Glutamatergic neuron (in vitro differentiated cells): ENCODE measurements at places on chromosomes 1 and 21. TPM values are rescaled to one million over a fixed set of nuclear protein-coding genes. Genes with fewer than 3 reads are reported as not detected.

DNA sequence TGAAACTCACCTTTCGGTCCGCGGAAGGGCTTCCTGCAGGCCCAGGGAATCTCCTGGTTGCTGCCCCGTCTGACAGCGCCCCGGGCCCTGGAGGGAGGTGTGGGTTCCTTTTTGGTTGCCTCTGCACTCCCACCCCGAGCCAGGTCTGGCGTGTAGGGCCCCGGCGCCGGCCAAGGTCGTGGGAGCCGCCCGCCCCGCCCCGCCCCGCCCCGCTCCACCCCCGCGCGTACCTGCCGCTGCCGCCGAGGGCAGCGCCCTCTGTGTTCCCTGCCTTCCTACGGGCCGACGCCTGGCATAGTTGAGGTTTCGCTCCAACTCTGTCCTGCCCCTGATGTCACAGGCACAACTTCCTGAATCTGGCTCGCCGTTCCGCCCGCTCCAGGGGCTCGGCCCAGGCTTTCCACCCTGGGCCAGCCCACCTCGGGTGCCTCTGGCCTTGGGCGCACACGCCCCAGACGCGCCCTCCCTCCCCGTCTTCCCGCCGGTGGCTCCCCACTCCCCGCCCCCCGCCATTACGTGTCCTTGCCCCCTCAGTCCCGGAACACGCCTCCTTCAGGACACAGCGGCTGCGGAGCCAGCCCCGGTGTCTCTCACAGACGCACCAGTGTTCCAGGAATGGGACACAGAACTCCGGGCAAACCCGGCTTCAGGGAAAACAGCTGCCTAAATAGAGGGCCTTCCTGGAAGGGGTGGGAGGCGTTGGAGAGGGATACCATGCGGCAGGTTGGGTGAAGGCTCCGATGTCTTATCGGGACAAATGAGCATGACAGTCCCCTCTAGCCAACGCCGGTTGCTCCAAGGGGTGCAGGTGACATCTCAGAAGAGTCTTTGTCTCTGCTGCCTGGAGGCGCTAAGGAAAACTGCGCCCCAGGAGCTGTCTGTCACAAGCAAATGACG lies at the start of gene KIAA0040:
TSS of gene KIAA0040 (minus strand) at position 147 of the 897 bp plus-strand sequence. CDS start 31,763 bp downstream, outside the sequence.
- DNase-seq: peak; percentile 33

DNA sequence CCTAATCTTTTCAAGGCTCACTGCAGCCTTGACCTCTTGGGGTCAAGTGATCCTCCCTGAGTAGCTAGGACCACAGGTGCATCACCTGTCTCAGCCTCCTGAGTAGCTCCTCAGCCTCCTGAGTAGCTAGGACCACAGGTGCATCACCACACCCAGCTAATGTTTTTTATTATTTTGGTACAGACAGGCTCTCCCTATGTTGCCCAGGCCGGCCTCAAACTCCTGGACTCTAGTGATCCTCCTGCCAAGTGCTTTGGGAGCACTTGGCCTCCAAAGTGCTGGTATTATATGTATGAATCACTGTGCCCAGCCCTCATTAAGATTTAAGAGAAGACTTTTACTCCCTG lies 58.5 kb upstream of the S1PR1 start:
- no peak for DNase-seq

- peak; percentile 51 for DNase-seq
These were observed at the start of gene ZBTB8A for GRCh38 chr1:32538887-32539583. TSS of gene ZBTB8A (plus strand) at chr1:32539427. CDS start at chr1:32592932, 53,505 bp downstream.

DNA sequence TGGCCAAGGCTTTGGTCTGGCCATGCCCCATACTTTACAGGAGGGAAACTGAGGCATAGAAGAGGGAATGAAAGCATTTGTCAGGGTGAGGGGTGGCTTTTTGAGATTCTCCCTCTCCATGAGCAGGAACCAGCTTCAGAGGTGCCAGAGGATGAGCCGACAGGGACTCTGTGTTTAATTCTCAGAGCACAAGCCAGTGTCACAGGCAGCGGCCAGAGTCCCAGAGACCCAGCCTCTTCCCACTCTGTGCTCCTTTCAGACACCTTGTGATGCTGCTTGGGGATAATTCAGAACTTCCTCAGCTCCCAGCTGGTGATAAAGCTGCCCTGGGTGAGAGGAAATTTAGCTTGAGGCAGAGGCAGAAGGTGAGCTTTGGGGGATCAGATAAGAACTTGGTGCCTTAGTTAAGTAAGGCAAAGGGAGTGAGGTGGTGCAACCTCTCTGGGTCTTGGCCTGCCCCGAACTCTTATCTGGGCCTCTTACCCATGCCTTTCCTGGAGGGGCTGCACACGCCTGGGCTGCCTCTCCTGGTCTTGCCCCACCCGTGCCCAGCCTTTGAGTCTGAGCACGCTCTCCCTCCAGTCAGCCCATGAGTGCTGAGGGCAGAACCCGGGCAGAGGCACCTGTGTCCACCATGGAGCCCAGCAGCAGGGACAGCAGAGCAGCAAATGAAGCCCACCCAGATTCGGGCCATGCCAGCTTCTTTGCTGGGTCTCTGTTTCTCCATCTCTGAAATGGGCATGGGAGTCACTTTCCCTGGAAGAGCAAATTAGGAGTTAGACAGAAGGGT lies 175.6 kb upstream of the C1orf174 start:
- no peak for DNase-seq

DNA sequence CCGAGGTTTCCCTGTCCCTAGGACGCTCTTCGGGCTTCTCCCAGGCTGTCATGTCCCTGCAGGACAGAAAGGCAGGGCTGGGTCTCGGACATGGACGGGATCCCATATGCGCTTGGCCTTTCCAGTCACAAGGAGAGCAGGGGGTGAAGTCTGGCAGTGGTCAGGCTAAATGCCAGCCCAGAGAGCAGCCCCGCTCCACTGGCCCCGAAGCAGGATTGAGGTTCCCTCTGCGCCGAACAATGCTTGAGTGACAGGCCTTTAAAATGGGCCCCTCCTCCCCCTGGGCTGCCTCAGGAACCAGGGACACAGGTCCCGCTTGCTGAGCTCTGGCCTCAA lies 12.7 kb downstream of the DRAXIN start:
- no peak for DNase-seq

DNA sequence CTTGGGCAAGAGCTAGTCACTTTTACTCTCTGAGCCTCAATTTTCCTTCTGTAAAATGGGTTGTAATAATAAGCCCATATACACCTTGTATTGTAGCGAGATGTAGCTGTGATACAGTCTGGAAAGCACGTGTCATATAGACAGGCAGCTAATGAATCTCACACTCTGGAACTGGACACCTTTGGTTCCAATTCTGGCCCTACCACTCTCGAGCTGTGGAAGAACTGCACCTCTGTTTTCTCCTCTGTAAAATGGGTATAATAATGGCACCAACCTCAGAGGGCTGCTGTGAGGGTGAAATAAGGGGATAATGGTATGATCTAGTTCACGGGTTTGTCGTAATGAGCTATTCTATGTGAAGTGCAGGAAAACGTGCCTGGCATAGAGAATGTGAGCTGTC lies 668 bp upstream of the PADI4 start:
- DNase-seq: no peak

DNA sequence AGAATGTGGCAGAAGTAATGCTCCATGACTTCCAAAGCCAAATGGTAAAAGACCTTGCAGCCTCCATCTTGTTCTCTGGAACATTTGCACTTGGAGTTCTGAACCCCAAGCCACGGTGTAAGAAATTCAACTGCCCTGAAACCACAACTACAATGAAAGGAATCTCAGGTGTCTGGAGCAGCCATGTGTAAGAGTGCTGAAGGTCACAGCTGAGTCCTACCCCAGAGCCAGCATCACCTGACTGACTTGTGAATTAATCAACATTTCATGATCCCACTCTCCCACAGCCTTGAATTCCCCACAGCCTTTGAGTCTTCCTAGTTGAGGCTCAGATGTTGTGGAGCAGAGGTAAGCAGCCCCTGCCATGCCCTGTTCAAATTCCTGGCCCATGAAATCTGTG lies 192.8 kb upstream of the CAMK1G start:
- DNase-seq: no peak

DNA sequence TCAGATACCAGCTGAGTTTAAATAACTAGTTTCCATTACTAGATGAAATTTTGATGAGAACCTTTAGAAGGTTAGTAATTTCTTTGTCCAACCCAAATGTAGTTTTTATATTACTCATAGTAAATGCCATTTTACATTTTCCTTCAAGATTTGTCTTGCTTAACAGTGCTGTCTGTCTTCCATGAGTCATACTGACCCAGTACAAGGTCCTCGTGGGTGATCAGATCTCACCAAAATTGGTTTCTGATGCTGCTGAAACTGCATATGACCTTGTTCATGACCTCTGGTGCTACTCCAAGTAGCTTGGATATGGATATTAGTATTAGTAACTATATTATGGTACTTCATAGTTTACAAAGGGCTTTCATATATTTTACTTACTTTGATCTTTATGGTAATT lies 207.1 kb downstream of the RYR2 start:
- no peak for DNase-seq

- no peak for DNase-seq
These were observed 39.6 kb downstream of the VCAM1 start for GRCh38 chr1:100759188-100759587.

- no peak for DNase-seq
These were observed 941 bp upstream of the IFI16 start for GRCh38 chr1:159008744-159009188.

- DNase-seq: no peak
These were observed 450.7 kb downstream of the PTPRC start for GRCh38 chr1:199089393-199090122.

DNA sequence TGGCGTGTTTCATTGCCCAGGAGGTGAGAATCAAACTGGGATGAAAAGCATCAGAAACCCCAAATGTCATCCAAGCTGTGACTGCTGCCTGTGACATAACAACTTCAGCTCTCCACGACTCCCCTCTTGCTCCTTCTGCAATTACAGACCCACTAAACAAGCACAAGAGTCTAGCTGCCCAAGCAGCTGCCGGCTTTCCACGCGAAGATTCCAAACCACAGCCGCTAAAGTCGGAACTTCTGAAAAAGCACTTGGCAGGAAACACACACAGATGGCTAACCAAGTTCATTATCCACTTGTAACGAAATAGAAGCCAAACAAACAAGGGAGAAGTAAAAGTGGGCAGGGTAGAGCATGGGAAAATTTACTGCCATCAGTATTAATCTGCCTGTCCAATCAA lies 198.1 kb downstream of the SLC35F3 start:
- no peak for DNase-seq

DNA sequence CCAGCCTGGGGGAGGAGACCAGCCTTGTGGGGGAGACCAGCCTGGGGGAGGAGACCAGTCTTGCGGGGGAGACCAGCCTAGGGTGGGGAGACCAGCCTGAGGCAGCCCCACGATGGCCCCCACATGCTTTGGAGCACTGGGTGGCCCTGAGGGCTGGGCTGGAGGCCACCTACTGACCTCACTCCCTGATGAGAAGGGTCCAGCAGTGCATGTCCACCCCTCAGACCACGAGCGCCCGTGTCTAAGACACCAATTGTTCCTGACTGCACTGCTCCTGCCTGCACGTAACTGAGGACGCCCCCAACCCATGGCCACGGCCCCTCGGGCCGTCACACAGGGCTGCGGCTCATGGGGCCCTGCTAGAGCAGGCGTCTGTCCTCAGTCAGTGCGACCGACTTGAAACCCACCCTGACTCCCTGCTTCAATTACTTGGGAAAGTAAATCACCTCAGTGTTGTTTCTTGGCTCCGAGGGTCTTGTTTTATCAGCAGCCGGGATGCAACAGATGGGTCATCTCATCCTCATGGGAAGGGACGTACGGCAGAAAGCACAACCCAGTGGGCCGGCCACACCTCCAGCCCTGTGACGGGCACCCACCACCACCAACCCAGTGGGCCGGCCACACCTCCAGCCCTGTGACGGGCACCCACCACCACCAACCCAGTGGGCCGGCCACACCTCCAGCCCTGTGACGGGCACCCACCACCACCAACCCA lies at the start of gene SPATC1L:
TSS of gene SPATC1L (minus strand) at position 550 of the 715 bp plus-strand sequence. CDS start 1,643 bp downstream, outside the sequence.
- DNase-seq: peak; percentile 74

- no peak for DNase-seq
These were observed 131.6 kb downstream of the TLR5 start for GRCh38 chr1:223011505-223011856.

DNA sequence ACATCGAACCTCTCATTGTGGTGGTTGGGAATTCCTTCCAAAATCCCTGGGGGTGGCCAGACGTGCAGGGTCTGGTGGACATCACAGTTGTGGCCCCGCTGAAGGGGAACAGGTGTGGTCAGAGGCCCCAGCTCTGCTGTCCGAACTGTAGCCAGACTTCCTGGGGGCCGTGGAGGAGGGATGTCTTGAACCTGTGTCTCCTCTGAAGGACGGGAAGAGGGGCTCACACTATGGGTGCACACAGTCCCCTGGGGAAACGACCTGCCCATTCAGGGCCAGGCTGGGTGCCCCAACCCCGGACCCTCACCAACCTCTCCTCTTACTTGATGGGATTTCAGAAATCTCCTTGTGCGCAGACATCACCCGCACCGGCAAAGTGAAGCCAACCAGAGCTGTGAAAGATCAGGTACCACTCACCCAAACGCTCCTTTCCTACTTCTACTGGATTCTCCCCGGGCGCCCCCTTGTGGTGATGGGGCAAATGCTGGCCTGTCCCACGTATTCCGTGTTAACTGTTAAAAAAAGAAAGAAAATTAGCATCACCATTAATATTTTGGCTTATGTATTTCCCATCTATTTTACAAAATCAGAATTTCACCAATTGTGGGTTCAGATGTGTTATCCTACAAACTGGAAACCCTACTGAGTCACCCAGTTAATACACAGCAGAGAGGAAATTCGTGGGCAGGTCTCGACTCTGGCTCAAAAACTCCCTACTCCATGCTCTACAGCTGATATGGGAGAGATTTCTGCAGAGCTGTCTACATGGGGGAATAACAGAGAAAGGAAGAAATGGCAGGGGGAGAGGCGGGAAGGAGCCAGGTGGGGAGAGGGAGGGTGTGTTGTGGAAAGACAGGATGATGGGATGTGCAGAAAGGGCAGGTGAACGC lies 28.1 kb downstream of the PADI4 start:
- DNase-seq: peak; percentile 91

- DNase-seq: no peak
These were observed 21.6 kb downstream of the SDHC start for GRCh38 chr1:161335796-161336195.

The HHIPL2 gene
- not detected for total RNA-seq

The TDRD10 gene
- total RNA-seq: not detected

The C1QTNF12 gene
- total RNA-seq: 9.1 TPM

The WNT4 gene
- total RNA-seq: not detected

The IGSF9 gene
- total RNA-seq: 23.4 TPM
